ENCODE measurements at places on chromosomes 13 and 19.

GRCh38 chr19:49894011-49894664 is 2.5 kb downstream of the IL4I1 start:
- no peak for DNase-seq

- no peak for DNase-seq
Observed at GRCh38 chr19:47494729-47495128, 10.7 kb upstream of the KPTN start.

- DNase-seq: no peak
Observed at GRCh38 chr19:30791088-30791487, 418.9 kb downstream of the ZNF536 start.

GRCh38 chr13:113724016-113724758 is 34.8 kb upstream of the TMEM255B start:
- DNase-seq: no peak

DNA sequence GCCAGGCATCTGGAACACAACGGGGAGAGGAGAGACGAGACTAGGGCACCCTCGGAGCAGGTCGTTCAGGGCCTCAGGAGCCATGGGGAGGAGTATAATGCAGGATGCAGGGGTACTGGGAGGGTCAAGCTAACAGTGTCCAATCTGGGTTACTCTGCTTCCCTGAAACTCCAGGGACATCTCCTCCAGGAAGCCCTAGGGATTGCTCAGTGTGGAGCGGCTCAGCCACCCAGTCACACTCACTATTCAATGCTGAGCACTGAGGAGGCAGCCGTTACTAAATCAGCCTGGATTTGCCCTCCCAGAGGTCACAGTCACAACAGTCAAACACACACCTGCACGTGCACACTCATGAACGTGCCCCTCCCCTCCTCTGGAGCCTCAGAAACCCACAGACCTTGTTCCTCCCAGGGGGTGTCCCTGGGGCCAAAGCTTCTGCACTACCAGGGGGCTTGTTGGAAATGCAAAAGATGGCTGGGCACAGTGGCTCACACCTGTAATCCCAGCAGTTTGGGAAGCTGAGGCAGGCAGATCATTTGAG is 6.9 kb upstream of the FOSB start:
- no peak for DNase-seq
